CD8-positive, alpha-beta memory T cell (primary cell): ENCODE measurements at places on chromosomes 3 and 15.

GRCh38 chr15:37134699-37135131 is 34.4 kb upstream of the MEIS2 start:
- H3K4me1 ChIP-seq: no peaks in the 10 kb centered on the region
- H3K27me3 ChIP-seq: no peaks in the 10 kb centered on the region
- H3K36me3 ChIP-seq: no peaks in the 10 kb centered on the region

DNA sequence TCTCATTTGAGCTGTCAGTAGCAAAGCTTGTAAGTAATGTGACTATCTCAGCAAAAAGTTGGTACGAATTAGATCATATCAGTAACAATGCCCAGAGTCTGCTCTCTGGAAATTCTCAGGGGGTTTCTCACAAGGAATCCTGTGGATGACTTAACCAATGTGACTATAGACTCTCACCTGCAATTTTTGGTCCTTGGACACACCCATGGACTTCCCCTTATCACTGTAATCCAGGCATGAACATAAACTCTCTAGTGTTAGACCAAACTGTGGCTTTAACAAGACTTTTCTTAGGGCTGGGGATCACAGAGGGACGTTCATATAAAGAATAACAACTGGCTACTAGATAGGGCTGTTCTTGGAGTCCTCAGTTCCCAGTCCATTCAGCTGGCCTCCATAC is 3.9 kb upstream of the ZNF80 start:
- H3K27ac ChIP-seq: no peak overlapping the region
- no peaks in the 10 kb centered on the region for H3K36me3 ChIP-seq
- peaks cover 6% of the 10 kb centered on the region for H3K4me1 ChIP-seq
- no peak for DNase-seq

- H3K27ac ChIP-seq: no peak overlapping the region
- no peaks in the 10 kb centered on the region for H3K36me3 ChIP-seq
- no peak overlapping the region for H3K4me3 ChIP-seq
- DNase-seq: no peak
- H3K27me3 ChIP-seq: no peaks in the 10 kb centered on the region
Observed at GRCh38 chr15:80635953-80636352, 59.2 kb upstream of the ABHD17C start.

DNA sequence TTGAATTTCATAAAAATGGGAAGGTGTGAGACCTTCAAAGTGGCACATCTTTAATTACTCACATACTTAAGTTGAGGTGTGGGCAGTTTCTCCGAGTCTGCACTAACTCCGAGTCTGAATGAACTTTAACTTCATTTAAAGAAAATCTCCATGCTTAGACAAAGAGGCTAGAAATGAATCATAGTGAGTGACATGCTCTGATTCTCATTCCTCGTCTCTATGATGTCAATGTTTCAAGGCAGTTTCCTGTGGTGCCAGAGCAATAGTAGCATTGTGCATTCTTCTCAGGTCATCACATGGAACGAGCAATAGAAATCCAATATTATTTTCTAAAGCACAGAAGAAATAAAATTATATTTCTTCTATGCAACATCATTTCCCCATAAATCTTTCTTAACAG is 224.8 kb downstream of the KCNMB2 start:
- no peaks in the 10 kb centered on the region for H3K36me3 ChIP-seq
- no peaks in the 10 kb centered on the region for H3K27me3 ChIP-seq
- no peak overlapping the region for H3K27ac ChIP-seq
- DNase-seq: no peak
- H3K4me1 ChIP-seq: no peaks in the 10 kb centered on the region

- H3K4me3 ChIP-seq: no peak overlapping the region
- no peaks in the 10 kb centered on the region for H3K4me1 ChIP-seq
- H3K36me3 ChIP-seq: no peaks in the 10 kb centered on the region
- no peak overlapping the region for H3K27ac ChIP-seq
- no peaks in the 10 kb centered on the region for H3K27me3 ChIP-seq
Observed at GRCh38 chr3:81277853-81278252, 483.6 kb downstream of the GBE1 start.

GRCh38 chr3:187263270-187263669 is 28.3 kb downstream of the MASP1 start:
- H3K27me3 ChIP-seq: no peaks in the 10 kb centered on the region
- no peak for DNase-seq
- H3K4me3 ChIP-seq: no peak overlapping the region
- H3K36me3 ChIP-seq: no peaks in the 10 kb centered on the region
- no peaks in the 10 kb centered on the region for H3K4me1 ChIP-seq

DNA sequence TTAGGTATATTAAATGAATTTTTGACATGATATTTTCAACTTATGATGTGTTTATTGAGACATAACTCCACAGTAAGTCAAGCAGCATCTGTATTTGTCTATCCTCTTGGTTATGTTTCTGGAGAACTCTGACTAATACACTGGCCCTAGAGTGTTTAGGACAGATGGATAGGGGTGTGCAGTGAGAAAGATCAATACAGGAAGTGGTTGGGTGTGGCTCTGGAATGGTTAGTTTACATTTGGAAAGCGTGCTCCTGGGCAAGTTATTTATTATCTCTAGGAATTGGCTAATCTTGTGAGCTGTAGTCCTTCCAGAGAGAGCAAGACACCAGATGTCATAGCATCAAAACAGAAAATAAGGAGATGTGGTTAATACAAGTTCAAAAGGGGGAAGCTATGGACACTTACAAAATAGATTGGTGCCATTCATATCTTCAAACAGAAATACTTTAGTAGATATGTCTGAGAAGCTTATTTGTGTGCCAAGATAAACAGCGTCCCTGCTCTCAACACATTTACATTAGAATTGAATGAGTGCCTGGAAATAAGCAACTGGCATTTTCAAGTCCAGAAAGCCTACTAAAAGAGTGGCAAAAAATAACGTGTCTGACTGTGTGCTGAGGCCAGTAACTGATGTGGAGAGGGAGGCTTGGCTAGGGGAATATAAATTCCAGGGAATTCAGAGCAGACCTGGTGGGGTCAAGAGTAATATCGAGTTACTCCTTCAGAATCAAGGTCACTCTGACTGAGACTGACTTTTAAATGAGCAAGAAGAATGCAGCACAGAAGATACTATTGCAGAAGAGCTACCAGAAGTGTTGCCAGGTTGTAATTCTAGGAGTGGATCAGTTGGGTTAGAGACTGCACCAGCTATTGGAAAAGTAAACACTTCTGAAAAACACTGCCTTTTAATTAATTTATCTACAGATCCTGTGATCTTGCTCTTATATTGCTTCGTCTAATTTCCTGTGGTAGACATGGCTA is 33.4 kb upstream of the PLAAT1 start:
- DNase-seq: no peak
- H3K27me3 ChIP-seq: no peaks in the 10 kb centered on the region
- H3K4me3 ChIP-seq: no peak overlapping the region

DNA sequence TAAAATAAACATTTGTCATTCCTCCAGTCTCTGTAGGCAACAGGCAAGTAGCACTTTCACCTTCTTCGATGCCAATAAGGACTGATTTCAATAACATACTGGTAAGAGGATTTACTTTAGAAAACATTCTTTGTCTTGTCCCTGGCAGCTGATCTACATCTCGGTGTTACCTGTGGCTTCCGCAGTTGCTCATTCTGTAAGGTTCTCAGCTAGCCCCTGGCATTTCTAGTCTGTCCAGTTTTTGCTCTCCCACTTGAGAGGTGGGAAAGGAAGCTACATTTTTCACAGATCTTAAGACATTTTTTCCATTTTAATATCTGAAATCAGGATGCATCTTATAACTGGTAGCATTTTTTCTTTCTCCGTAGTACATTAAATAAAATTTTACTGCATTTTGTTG is 19.7 kb upstream of the MAP6D1 start:
- no peak for DNase-seq
- peaks cover 23% of the 10 kb centered on the region for H3K36me3 ChIP-seq
- H3K27me3 ChIP-seq: no peaks in the 10 kb centered on the region
- no peak overlapping the region for H3K4me3 ChIP-seq
- no peak overlapping the region for H3K27ac ChIP-seq

DNA sequence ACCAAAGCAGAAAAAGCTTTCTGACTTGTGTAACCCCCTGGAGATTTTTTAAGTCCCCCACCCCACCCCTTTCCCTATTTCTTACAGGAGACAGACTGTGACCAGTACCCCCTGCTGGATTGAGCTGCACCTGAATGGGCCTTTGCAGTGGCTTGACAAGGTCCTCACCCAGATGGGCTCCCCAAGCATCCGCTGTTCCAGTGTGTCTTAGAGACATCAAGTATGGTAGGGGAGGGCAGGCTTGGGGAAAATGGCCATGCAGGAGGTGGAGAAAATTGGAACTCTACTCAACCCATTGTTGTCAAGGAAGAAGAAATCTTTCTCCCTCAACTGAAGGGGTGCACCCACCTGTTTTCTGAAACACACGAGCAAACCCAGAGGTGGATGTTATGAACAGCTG is 64.1 kb downstream of the AAGAB start:
- no peaks in the 10 kb centered on the region for H3K4me1 ChIP-seq
- H3K27ac ChIP-seq: no peak overlapping the region
- H3K27me3 ChIP-seq: no peaks in the 10 kb centered on the region
- peaks cover 20% of the 10 kb centered on the region for H3K36me3 ChIP-seq
- no peak for DNase-seq
